Activated CD4-positive, alpha-beta T cell treated with anti-CD3 and anti-CD28 coated beads, Interleukin-2, amount 50 U/mL, for 4 hours (primary cell): ENCODE measurements at places on chromosomes 3 and 15.

GRCh38 chr3:39982665-39983357, 173.4 kb downstream of the MYRIP start:
- DNase-seq, result no peak

- DNase-seq, result no peak
These were observed 26.0 kb upstream of the MRPS22 start for GRCh38 chr3:139317660-139318430.

- peak; percentile 11 for DNase-seq
These were observed 26.2 kb downstream of the SLC12A8 start for GRCh38 chr3:125186261-125186787.

- no peak for DNase-seq
These were observed 213.8 kb downstream of the RPLP1 start for GRCh38 chr15:69666441-69666882.

DNA sequence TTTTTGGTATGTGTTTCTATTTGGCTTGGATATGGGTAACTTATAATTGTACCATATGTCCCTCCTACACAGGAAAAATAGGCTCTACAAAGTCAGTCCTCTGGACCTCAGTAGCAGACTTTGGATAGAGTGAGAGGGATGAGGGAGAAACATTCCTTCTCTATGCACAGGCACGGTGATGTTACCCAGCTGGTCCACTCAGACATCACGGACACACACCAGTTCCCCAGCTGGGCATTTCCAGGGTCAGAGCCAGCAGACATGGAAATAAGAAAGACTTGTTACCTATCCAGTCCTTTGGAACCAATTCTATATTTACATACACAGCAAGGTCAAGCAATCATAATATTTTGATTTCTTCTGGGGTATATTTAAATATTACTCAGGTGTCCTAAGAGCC, 433.1 kb upstream of the KCNMB2 start:
- no peak for DNase-seq

- no peak for DNase-seq
These were observed 121.4 kb upstream of the BFSP2 start for GRCh38 chr3:133278260-133279043.

DNA sequence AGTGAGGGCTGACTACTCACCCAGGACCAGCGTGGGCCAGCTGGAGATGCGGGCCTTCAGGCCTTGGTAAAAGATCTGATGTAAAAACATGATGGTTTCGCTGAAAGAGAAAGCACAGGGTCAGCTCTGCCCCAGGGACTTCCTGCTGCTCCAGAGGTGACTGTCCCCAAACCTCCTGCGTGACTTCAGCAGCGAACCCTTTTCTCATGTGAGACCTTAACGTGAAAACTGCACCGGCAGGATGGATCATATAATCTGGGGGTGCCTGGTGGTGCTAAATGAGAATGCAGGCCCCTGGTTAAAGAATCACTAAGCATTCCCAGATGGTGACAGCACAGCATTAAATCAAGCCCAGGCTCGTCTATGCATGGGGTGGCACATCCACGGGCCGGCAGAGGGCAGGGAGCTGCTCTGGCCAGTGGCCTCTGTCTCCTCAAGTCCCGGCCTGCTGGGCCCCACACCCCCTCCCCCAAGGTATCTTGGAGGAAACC, 55.4 kb downstream of the RASGRF1 start:
- DNase-seq, result no peak

- DNase-seq, result no peak
These were observed 4.7 kb downstream of the SMAD3 start for GRCh38 chr15:67070150-67070549.

GRCh38 chr3:35522450-35522849, 116.9 kb upstream of the ARPP21 start:
- no peak for DNase-seq

DNA sequence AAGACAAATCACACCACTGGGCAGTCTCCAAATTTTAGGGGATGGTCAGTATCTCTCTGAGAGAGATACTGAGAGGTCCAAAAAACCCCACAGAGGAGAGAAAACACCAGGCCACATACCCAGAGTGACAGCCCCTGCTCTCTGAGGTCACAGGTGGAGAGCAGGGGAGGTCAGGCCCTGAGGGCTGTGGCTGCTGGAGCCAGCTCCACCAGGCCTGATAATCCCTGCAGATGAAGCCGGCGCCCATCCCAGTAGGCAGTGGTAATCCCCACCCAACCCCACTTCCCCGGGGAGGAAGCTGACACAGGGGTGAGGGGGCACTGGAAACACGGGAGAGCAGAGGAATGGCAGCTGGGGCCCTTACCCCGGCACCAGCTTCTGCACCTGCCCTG, 31.2 kb upstream of the SRP14 start:
- no peak for DNase-seq

DNA sequence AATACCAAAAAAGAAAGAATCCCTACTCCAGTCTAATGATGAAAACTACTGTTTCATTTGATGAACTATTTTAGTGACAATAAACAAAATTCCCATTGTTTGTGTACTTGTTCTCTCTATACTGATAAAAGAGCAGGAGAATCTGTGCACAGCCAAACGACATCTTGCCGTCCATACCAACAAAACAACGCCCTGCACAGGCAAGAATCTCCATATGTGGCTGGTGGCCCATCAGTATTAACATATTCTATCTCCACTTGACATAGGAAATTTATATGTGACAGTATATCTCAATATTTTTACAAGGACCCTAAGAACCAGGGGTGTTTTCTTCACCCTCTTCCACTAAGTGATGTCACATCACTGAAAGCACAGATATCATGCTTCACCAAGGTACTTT, 279.5 kb downstream of the ULK4 start:
- DNase-seq, result no peak

GRCh38 chr3:180306691-180307090, 270.0 kb upstream of the PEX5L start:
- no peak for DNase-seq

GRCh38 chr15:61380270-61380669, 151.2 kb upstream of the RORA start:
- no peak for DNase-seq

DNA sequence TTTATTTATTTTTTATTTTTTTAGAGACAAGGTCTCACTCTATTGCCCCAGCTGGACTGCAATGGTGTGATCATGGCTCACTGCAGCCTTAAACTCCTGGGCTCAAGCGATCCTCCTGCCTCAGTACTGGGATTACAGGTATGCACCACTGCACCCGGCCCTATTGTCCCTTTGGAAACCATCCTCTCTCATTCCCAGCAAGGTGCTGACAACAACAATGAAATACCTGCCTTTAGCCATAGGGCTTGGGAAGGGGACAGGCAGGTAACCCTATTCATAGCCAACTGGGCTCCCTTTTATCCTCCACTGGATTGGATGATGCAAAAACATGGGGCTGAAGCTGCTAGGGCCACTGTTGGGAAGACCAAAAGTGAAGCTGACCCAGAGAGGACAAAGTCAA, 43.1 kb downstream of the SCAP start:
- no peak for DNase-seq

- DNase-seq, result no peak
These were observed 104.3 kb downstream of the ZNF280D start for GRCh38 chr15:56628893-56629532.

- DNase-seq, result no peak
These were observed 51.6 kb upstream of the ABHD17C start for GRCh38 chr15:80643431-80643951.

DNA sequence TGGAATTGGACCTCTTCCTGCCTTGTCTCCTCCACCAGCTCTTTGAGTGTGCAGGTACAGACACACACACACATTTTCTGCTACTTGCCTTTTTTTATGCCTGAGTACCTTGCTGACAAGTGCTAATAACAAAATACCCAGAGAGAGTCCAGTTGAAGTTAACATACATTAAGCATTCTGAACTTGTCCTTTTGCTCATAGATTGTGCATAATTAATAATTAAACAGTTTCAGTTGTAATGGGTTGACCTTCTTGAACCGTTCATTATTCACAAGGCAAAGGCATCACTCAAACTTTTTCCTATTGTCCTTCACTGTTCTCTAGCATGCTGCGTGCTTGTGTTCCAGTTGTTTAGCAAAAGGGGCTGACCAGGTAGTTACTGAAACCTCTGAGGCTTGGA, 59.6 kb upstream of the SKOR1 start:
- DNase-seq, result no peak

- DNase-seq, result no peak
These were observed 24.6 kb upstream of the ZNF280D start for GRCh38 chr15:56757875-56758274.
